ENCODE measurements at places on chromosomes 12 and 14. TPM values are rescaled to one million over a fixed set of nuclear protein-coding genes. Genes with fewer than 3 reads are reported as not detected.
A peak's percentile ranks its signal among the peaks of the same experiment; 100 is the strongest.

RPGRIP1 gene
- not detected for total RNA-seq

CLEC4D gene
- not detected for total RNA-seq

DNA sequence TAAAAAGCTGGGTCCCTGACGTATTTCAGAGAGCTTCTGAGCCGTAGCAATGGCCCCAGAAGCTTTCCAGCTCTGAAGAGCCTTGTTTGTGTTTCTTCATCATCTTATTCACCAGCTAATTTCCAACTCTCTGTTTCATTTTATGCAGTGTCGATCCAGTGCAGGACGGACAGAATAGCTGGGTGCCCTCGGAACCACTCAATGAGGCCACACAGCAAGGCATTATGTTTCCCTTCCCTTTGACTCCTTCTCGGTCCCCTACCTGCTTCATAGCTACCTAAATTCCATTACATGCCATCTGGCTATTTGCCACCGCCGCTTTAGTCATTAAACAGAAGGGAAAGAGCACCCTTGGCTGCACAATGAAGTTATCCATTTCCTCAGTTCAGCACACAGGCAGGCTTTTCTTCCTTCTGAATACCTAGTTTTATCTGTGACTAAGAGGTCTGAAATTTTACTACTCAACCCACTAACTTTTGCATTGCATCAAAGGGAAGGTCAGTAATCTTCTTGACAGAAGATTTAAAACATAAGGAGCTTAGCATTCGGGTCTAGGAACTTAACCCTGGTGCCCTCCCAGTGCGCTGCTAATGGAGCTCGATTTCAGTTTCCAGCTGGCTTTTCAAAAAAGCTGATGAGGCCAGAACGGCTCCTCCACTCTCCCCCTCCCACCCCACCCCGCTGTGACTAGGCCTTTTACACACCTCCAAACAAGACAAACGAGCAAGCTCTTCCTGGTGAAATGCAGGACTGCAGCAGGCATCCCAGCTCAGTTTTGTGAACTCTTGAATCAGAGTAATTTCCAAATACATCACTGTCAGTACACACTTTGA lies 176.8 kb downstream of the GXYLT1 start:
- DNase-seq, result no peak

DNA sequence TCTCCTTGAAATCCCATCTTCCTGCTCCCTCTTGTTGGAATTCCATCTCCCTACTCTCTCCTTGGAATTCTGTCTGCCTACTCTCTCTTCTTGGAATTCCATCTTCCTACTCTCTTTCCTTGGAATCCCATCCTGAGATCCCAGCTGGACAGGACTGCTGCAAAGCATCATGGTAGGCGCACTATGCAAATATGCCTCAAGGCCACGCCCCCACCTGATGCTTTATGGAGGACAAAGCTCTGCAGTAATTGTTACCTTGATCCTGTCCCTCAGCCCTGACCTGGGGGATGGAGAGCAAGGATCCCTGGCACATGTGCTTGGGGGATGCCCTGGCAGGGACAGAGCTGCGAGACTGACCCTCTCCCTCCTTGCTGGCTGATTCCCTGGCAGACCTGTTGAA lies 185.6 kb downstream of the TBX5 start:
- no peak for DNase-seq

GRCh38 chr12:57404966-57405640 lies 25.7 kb downstream of the R3HDM2 start:
- DNase-seq, result no peak

LTBR gene
- total RNA-seq, result 1.7 TPM

GRCh38 chr12:26195641-26196420 lies 458 bp downstream of the SSPN start:
- no peak for DNase-seq

C1QL4 gene
- total RNA-seq, result not detected

DNA sequence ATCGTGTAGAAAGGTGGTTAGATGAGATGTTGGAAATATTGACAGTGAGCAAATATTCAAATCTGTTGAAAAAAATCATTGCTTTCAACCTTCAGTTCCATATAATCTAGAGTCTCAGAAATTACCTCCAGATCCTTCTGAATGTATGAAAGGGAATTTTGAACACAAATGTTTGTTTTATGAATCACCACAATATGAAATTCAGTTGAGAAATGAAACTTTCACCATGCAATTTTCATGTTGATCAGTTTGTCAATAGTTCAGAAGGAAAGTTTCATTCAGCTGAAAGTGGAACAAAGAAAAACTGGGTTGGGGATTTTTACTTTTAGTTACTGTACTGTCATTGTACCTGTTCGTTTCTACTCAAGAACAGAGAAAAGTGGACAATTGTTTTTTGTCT lies 953.6 kb downstream of the SLC6A15 start:
- DNase-seq, result no peak

- no peak for DNase-seq
Observed at GRCh38 chr14:69424149-69424923, 25.8 kb downstream of the SLC39A9 start.

DNA sequence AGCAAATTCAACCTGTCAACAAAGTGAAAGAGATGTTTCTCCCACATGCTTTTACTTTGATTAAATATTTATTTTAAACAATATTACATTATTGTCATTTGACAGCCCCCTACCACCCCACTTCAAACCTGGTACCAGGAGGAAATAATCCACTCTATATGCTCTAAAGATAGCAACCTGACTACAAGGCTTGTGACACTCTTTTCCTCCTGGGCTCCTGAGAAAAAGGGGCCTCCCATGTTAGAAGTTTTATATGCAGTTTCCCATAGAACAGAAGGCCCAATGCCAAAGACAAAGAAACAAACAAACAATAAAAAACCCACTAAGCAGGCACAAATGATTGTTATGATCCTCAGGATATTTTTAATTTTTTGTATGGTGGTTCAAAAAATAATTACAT lies 73.6 kb downstream of the RPS29 start:
- no peak for DNase-seq

GRCh38 chr12:32535288-32535999 lies 136.1 kb downstream of the FGD4 start:
- no peak for DNase-seq

GRCh38 chr12:92648242-92649031 lies 54.4 kb upstream of the PLEKHG7 start:
- no peak for DNase-seq

KRT1 gene
- total RNA-seq, result not detected

GRCh38 chr12:103808239-103808880 lies 32.7 kb downstream of the NT5DC3 start:
- no peak for DNase-seq

- DNase-seq, result peak; percentile 56
Observed at GRCh38 chr14:85529803-85530574, at the start of gene FLRT2. TSS of gene FLRT2 (plus strand) at chr14:85530144. CDS start at chr14:85621515, 91,371 bp downstream.

BORCS5 gene
- 37.0 TPM for total RNA-seq

DNA sequence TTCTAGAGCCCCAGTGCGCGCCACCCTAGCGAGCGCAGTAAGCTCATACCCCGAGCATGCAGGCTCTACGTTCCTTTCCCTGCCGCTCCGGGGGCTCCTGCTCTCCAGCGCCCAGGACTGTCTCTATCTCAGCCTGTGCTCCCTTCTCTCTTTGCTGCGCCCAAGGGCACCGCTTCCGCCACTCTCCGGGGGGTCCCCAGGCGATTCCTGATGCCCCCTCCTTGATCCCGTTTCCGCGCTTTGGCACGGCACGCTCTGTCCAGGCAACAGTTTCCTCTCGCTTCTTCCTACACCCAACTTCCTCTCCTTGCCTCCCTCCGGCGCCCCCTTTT lies 791 bp downstream of the TMEM233 start:
- DNase-seq, result no peak

FSCB gene
- not detected for total RNA-seq

GRCh38 chr14:104723651-104724406 lies at the start of gene ADSS1:
TSS of gene ADSS1 (plus strand) at chr14:104724229. CDS start at chr14:104724271, 42 bp downstream.
- peak; percentile 91 for DNase-seq

ERBB3 gene
- total RNA-seq, result 0.14 TPM

DNA sequence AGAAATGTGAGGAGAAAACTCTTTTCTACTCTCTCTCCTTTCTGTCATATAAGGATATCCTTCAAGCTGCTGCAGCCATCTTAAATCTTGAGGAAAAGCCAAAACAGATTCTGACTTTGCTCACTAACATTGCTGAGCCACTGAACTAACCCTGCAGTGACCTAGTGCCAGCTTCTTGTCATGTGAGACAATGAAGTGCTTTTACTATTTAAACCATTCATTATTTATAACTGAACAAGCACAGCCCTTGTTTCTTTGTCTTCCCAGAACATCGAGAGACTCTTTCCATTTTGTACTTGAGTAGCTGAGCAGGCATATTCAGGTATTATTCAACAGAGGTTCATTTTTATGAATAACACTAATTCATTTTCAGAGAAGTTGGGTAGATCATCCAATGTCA lies 455.0 kb upstream of the TMPO start:
- no peak for DNase-seq

DNA sequence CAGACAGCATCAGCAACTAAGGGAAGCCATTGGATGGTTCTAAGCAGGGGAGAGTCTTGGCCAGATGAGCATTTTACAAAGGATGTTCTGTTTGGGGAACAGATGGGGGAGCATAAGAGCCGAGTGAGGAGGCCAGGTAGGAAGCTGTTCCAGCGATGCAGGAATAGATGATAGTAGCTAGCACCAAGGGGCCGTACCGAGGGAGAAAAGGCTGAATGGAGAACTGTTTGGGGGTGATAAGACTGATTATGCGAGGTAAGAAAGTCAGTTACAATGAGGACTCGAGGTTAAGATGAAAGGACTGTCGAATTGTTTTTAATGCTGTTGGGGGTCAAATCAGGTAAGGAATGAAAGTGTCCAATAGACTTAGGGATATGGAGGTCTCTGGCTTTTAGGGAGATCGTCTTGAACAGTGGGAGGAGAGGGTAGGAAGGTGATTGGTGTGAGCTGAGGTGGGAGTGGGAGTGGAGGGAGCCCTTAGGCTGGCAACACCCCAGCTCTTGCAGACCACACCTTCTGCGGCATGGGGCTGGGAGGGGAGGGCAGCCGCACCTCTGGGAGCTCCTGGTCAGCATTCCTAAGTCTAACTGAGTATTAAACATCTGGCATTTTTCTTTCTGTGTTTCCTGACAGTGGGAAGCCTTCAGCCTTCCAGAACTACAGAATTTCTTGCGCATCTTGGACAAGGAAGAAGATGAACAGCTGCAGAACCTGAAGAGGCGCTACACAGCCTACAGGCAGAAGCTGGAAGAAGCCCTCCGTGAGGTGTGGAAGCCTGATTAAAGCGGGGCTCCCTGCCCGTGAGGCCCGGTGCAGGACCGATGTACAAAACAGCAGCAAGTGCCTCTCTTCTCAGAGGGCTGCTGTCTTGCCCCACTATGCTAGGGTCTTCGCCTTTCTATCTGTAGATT lies 64.8 kb downstream of the GNS start:
- no peak for DNase-seq

DNA sequence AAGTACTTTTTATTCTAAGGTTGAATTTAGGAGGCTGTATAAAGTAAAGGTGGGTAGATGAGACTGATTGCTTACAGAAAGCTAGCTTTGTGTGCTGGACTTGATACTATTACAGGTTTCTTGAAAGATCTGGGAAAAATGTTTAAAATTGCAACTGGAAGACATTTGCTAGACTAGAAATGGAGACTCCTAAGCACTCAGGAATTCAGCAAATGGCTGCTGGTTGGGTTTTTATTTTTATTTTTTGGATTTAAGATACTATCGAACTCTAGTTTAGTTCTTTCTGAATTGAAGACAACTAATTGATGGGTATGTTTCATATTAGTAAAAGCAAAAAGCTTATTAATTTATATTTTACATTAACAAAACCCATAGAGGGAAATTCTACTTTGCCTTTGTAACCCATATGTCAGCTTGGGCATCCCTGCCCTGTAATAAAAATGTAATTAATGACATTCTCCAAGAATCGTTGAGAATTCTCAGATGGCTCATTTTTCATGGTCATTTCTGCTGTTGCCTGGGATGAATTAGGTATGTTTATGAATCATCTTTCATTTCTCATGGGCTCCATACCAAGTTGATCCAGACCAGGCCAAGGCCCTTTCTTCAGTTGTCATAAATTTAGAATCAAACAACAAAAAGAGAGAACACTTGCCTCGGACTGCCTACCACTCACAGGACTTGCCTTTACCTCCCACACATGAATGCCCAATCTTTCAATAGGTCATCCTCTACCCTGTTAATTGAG lies 102.1 kb downstream of the ERGIC2 start:
- no peak for DNase-seq

HOXC9 gene
- not detected for total RNA-seq

ZBTB42 gene
- total RNA-seq, result 5.5 TPM

DNA sequence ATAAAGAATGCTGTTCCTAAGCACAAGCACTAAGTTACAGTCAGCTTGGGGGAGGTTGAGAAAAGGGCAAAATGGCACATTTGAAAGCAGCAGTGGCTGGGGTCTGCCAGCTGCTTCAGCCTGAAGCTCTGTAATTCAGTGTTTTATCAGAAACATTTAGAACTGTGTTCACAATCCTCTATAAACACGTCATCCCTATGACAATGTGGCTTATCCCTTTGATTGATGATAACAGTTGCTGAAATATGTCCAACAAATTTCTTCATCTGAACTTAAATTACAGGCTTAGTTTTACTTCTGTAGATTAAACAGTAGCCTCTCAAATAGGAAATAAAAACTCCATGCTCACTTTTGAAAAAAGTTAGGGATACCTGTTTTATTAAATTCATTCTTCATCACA lies 108.8 kb downstream of the VEZT start:
- DNase-seq, result no peak

DNA sequence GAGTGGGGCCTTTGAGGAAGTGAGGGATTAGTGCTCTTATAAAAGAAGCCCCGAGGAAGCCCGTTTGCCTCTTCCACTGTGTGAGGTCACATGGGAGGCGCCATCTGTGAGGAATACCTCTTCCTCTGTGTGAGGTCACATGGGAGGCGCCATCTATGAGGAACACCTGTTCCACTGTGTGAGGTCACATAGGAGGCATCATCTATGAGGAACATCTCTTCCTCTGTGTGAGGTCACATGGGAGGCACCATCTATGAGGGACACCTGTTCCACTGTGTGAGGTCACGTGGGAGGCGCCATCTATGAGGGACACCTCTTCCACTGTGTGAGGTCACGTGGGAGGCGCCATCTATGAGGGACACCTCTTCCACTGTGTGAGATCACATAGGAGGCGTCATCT lies 69.7 kb downstream of the SLC24A4 start:
- DNase-seq, result no peak

- no peak for DNase-seq
Observed at GRCh38 chr14:67411370-67411769, 595 bp downstream of the PLEK2 start.

KRT77 gene
- not detected for total RNA-seq

GRCh38 chr12:90940872-90941499 lies 14.0 kb downstream of the CCER1 start:
- no peak for DNase-seq

- DNase-seq, result no peak
Observed at GRCh38 chr12:62834971-62835547, 99.9 kb downstream of the PPM1H start.

TSHR gene
- not detected for total RNA-seq

GRCh38 chr14:103692159-103692558 lies 23.1 kb downstream of the XRCC3 start:
- no peak for DNase-seq

DNA sequence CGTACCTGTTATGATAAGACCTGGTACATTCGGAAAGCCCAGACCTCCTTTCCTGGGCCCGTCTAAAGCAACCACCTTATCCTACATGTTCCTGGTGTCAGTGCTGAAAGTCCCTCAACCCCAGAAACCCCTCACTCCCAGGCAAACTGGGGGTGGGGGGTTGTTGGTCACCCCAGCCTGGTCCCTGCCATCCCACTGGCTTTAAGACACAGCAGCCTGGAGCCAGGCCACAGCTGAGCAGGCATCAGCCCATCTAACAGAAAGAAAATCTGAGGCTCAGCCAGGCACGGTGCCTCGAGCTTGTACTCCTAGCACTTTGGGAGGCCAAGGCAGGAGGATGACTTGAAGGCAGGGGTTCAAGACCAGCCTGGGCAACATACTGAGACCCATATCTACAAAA lies 4.5 kb downstream of the SELPLG start:
- DNase-seq, result peak; percentile 76

Measured in activated CD4-positive, alpha-beta T cell treated with anti-CD3 and anti-CD28 coated beads, Interleukin-2, amount 10 ng/mL, durations not matched to agents 24 days and 14 days (primary cell).